ENCODE measurements at places on chromosomes 13 and 19. TPM values are rescaled to one million over a fixed set of nuclear protein-coding genes. Genes with fewer than 3 reads are reported as not detected.

Gene CEACAM7
- polyA plus RNA-seq, result 1.8 TPM

Gene HSD17B14
- polyA plus RNA-seq, result 20.4 TPM

Gene NCAN
- polyA plus RNA-seq, result 0.27 TPM

Gene WASF3
- polyA plus RNA-seq, result 2.7 TPM
